Stimulated activated CD4-positive, alpha-beta T cell treated with anti-CD3 and anti-CD28 coated beads, Interleukin-12 subunit alpha, Interleukin-12 subunit beta, amount 100 ng/mL, for 4 hours (primary cell): ENCODE measurements at places on chromosomes 2 and 18.

DNA sequence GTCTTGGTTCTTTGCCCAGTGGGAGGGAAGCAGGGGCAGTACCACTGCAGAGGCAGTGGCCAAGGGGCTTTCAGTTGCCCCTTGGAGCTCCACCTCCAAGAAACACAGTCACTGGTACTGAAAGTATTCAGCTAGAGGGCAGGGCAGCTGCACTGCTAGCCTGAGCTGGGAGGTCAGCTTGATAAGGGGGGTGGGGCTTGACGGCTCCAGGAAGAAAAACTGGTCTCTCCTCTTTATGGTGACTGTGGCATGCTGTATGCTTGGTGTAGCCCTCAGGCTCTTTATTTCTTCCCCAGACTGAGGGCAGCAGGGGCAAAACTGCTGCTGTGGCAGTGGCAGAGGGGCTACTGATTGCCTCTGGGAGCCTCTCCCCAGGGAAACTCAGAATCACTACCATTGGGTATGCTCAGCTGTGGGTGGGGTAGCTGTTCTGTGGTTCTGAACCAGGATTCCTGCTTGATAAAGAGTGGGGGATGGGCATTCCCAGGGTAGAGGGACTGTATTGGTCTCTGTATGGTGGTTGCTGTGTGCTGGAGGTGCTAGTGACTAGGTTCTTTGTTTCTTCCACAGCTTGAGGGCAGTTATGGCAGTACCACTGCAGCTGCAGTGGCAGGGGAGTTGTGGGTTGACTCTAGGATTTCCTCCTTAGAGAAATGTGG is 134.6 kb upstream of the SCN7A start:
- DNase-seq = no peak

DNA sequence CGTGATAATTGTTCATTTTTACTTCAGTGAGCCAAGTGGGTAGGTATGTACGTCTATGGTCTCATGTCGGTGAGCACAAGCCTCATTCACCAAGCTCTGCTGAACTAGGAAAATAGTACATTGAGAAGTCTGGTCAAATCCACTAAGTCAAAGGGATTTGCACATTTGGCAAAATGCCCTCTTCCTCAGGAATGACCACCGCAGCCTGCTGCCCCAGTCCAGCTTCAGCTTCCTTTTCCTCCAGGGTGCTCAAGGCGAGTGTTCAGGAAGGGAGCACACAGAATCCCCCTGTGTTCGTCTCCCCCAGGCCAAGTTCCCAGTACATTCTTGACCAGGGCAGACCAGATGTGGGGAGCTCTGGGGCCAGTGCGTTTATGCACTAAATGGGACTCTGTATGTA is 23.0 kb downstream of the TCF7L1 start:
- no peak for DNase-seq

DNA sequence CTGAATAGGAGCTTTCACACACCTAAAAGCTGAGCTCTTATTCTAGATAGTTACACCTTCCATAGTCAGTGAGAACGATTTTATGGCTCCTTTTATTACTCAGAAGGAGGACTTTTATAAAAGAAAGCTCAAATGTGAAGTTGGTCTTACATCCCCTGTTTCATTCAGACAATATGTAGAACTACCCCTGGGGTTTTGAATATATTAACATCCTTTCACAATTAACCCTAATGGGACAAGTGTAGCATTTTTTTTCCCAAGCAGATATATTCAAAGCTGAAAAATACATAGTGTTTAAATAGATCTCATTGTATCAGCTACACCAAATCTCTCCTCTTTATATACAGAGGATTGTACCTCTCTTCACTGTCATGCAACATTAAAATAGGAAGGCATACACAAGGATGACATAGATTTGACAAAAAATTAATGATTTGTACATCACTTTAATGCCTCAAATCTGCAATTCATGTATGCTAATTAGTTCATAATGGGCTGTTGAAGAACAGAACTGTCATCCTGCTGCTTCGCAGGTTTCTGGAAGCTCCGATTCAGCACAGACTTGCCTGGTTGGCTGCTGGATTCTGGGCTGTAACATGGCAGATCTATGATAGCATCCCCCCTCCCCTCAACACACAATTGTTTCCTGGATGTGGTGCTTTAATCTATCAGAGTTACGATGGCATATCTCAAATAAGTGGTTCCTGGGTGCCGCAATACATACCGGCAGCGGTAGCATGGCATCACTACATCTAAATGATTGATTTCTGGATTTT is 129.7 kb upstream of the PARD3B start:
- no peak for DNase-seq

DNA sequence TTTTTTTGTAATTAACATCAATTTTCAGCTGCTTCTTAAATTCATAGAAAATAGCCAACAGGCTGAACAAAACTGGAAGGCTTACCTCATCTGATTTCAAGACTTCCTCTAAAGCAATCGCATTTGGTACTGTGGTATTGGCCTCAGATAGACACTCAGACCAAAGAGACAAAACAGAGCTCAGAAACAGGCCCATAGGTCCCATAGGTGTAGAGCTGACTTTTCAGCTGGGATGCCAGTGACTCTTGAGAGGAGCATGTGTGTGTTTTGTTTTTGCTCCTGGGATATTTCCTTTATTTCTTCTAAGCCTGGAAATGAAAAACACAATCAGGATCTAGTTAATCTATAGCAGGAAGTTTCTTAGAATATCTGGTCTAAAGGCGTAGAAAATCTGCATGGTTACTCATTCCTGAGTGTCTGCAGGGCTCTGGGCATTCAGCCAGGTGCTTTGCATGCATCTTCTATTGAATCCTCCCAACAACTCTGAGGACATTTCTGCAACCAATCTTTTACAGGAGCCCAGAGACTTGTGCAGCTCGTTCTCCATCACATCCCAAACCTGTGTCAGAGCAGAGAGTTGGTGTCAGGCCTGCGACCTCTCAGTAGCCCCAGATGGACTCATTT is 190.8 kb downstream of the RTP5 start:
- DNase-seq = no peak

- no peak for DNase-seq
Observed at GRCh38 chr18:21307578-21307977, 65.5 kb downstream of the GREB1L start.

- DNase-seq = no peak
Observed at GRCh38 chr2:55620123-55620779, 2.8 kb upstream of the PPP4R3B start.

DNA sequence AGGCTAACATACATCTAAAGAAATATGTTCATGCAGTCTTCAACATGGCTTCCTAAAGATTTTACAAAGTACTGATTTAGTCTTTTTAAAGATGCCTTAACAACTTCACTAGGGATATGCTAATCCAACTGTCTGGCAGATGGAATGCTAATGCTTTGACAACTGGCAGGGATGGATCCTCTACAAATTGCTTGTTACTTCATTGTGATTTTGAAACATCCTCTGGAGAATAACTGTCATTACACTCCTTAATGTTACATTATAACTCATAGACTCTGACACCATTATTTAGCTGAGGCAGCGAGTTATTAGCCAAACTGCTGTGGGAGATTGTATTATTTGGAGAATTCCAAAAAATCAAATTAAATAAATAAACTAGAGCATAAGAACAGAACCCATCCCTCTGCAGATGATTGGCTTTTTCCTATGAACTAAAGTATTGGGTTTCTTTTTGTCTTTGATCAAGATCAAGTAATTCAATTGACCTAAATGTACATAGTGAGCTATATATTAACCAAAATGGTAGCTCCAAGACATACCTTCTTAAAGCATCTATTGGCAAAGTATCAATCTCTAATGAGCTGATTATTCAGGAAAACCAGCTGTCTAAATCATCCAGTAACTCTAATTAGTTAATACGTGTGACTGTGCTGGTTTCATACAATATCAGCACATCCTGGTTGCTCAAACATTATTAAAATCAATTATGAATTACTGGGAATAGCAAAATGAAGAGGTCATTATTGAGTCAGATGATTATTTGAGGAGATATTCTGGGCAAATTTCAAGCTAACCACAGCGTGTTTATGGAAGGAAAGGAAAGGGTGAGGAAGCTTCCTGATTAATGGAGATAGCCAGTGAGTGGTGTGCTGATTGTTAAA is 321.3 kb upstream of the TFPI start:
- no peak for DNase-seq

- no peak for DNase-seq
Observed at GRCh38 chr2:157413326-157414035, 30.4 kb downstream of the CYTIP start.

DNA sequence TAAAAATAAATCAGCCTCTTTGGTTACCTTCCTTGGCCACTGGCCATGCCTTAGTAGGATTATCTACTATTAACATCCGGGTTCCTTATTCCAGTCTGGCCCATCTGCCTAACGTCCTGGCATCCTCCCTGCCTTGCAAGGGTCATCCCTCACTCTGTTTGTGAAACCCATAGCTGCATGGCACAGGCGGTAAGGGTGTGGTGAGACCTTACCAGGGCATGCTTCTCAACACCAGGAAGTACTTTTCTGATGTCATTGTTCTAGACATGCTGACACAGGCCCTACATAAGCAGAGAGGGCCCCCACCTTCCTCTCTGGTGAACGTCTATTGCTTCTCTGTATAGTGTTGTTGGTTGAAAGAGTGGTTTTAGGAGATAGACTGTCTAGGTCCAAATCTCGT is 296.8 kb upstream of the SPRED2 start:
- no peak for DNase-seq

DNA sequence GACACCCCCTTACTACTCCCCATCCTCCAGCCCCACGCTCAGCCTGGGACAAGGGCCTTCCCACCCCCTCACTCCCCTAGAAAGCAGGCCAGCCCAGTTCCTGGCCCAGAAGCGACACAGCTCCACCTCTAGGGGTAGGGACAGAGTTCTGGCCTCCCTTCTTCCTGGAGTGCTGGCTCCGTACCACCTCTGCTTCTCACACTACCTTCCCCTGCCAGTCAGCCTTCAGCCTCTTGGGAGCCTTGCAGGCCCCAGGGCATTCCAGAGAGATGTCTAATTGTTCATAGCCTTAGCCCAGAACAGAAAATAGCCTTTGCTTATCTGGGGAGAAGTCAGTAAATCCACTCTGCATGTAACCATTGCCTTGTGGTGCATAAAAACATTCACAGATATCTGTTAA is 13.1 kb upstream of the CATIP start:
- DNase-seq = no peak

DNA sequence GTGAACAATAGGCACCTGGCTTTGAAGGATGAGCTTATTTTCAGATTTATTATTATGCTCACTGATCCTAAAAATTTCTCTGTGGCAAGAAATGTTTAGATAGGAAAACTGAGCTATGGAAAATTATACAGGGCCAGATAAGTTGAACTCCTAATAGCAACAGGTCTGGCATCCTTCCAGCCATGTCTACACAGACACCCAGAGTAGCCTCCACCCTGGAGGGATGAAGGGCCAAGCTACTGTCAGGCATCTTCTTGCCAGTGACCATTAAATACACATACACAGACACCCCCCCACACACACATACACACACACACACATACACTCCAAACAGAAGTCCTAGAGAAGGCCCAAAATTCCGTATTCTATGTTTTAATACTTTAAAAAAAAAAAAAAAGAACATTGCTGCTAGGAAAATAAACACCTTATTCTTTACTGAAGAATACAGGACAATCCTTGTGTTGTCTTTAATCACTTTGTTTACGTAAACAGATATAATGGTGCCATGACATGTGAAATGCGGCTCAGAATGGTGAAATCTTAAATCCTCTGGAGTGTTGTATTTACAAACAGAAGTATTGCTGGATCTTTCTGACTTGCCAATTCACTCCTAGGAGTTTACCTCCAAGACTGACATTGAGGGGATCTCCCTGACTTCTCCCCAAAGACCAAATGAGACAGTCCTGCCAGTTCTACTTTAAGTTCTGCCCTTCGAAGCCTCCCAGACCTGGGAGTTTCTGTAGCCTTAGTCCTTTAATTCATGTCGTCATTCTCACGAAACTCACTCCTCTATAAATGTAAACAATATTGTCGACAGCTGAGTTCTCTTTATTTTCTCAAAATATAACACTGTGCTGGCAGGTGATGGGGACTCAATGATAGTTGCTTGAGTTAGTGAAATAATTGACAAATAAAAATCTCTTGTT is 163.1 kb downstream of the ANTXR1 start:
- DNase-seq = no peak

DNA sequence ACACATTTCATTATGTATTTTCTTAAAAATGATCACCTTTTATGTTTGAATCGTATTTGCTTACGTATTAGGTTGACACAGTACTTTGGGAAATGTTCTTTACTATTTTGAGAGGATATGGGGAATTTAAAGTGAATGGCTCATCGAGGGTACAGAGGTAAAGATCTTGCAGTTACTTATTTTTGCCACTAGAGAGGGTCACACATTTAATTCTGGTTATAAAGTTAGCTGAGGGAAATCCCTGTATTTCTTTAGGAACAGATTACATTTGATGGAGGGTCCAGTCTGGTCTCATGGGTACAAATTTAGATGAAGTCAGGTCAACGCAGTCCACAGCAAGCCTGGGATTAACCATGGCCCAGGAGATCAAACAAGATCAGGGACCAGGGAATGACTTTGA is 24.5 kb downstream of the DYNC2LI1 start:
- no peak for DNase-seq

GRCh38 chr2:168469281-168469988 is 13.4 kb downstream of the CERS6 start:
- DNase-seq = no peak

- no peak for DNase-seq
Observed at GRCh38 chr2:71747559-71747958, 294.2 kb downstream of the DYSF start.
